Right forelimb (tissue), 1 donor: ENCODE measurements at places on chromosomes 6 and 20.

- DNase-seq = no peak
Measured at GRCh38 chr20:43318755-43319297, 129.1 kb upstream of the PTPRT start.

DNA sequence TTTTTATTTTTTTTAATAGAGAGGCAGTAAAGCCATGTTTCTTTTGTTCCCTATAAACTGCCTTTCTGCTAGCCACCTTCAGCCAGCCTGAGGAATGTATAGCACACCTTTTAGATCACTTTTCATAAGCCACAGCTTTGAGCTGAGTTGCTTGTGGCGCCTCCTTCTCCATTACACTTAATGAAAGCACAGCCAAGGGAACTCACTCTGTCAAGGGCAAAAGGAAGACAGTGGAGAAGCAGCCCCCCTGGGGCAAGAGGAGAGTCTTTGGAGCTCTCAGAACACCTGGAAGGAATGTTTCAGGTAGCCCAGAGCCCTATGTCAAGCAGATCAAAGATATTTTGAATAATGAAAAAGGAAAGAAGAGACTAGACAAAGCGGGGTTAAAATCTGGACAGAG is 235.1 kb downstream of the CLIC5 start:
- DNase-seq = no peak

- no peak for DNase-seq
Measured at GRCh38 chr6:169899481-169900145, 148.2 kb downstream of the ERMARD start.

GRCh38 chr6:34128045-34128444 is 17.8 kb downstream of the GRM4 start:
- no peak for DNase-seq

- DNase-seq = no peak
Measured at GRCh38 chr6:43887906-43888683, 118.1 kb downstream of the VEGFA start.

DNA sequence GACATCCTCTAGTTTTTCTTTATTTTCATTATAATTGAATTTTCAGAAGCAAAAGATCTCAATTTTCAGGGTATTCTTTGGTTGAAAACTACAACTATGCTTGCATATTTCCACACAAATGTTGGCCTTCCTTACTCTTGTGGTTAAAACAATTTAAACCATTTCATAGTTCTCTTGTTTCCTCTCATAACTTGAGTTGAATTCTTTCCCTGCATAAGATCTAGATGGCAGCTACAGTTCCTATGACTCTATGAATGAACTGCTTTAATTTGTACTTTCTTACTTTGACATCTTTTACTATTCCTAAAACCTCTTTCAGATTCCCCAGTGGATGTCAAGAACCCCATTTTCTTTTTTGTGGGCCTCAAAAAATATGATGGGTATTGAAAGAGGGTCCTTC is 564.5 kb downstream of the NKAIN2 start:
- DNase-seq = no peak

DNA sequence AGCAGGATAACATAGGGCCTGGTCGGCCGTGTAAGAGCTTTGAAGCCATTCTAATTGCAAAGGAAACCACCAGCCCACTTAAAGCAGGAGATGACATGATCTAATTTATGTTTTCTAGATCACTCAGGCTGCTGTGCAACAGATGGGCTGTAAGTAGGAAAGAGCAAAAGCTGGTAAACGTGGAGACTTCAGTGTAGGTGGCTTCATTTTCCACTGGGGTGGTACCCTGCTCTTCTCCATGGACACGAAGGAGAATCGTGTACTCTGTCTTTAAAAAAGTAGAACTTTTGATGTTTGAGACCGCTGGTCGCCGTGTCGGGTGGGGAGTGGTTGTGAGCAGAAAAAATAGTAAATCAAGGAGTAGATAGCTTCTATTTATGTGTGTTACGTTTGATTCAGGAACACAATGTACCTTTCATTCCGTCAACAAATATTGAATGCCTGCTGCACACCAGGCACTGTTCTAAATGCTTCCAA is 6.4 kb downstream of the CASS4 start:
- DNase-seq = no peak

- no peak for DNase-seq
Measured at GRCh38 chr20:43477619-43478018, 19.9 kb downstream of the SRSF6 start.
